NCI-H2081 (cell line): ENCODE measurements at places on chromosomes 11 and 22.

GRCh38 chr11:62880231-62880802 lies 379 bp upstream of the SLC3A2 start:
- DNase-seq, result no peak

DNA sequence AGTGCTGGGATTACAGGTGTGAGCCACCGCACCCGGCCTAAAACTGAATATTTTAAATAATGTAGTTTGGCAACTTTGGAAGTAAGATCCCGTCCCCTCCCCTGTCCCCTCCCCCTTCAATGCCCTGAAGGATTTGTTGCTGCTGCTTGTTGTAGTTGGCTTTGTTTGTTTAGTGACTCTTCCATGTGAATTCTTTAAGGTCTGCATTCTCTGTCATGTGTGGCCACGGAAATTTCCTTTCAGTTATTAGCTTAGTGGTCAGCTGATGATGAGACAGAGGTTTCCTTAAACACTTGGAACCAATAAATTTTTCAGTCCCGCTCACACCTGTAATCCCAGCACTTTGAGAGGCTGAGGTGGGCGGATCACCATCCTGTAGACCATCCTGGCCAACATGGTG lies 109.9 kb downstream of the MPPED1 start:
- no peak for DNase-seq

DNA sequence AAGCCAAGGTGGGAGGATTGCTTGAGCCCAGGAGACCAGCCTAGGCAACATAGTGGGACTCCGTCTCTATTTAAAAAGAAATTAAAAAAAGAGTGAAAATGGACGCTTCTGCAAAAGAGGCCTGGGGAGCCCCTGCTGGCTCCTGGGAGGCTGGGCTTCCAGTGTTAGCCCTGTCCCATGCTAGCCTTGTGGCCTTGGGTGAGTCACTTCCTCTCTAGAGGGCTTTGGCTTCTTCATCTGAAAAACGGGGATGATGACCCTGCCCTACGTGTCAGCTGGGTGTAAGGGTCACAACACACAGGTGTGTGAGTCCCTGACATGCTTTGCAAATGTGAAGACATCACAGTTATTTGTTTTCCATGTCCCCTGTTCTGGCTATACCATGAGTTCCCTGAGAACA lies 32.8 kb downstream of the FAM227A start:
- DNase-seq, result no peak

DNA sequence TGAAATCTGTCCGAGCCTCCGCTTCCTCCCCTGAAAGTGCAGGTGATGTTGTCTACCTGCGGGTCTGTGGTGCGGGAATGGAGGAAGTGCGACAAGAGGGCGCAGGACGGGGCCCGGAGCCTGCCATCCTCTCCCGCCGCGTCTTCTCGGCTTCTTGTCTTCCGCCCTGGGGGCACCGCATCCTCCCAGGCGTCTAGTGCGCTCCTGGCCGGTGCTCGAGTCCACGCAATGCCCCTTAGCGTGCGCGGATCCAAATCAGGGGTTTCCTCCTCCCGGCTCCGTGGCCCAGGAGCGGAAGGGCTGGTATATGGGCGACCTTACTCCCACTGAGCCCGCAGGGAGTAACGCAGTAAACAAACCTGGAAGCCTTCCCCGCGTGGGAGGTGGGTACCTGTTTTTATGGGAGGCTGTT lies 405 bp downstream of the SFI1 start:
- DNase-seq, result no peak

GRCh38 chr11:125625225-125625629 lies 264 bp downstream of the CHEK1 start:
- DNase-seq, result no peak
